ENCODE measurements at places on chromosomes 13 and 19.

DNA sequence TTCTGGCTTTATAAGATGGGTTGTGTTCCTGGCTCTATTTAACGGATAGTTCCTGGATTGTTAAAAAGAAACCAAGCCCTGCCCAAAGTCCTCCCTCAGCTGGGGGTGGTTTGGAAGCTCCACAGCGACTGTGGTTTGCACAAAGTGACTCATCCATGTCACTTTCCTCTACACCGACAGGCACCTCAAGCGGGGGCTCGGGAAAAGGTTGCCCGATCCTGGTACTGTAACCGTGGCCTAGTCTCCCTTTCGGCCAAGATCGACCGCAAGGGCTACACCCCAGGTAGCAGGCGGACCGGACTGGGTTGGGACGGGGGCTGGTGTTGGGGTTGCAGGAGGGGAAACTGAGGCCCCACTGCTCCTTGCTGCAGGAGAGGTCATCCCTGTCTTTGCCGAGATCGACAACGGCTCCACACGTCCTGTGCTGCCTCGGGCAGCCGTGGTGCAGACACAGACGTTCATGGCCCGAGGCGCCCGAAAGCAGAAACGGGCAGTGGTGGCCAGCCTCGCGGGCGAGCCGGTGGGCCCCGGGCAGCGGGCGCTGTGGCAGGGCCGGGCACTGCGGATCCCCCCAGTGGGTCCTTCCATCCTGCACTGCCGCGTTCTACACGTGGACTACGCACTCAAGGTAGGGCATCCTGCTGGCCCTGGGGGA is 1.6 kb downstream of the ARRDC2 start:
- no peak for DNase-seq

- no peak for DNase-seq
Observed at GRCh38 chr13:37039896-37040295, 19.6 kb downstream of the SUPT20H start.

- DNase-seq: no peak
Observed at GRCh38 chr19:1288833-1289685, 3.4 kb downstream of the EFNA2 start.

- DNase-seq: no peak
Observed at GRCh38 chr13:43335764-43336163, 312.4 kb downstream of the DNAJC15 start.

- DNase-seq: no peak
Observed at GRCh38 chr13:97261254-97262005, 39.3 kb downstream of the MBNL2 start.

GRCh38 chr13:80036845-80037504 is 304.0 kb downstream of the SPRY2 start:
- DNase-seq: no peak

GRCh38 chr13:114105521-114106225 is 26.8 kb downstream of the RASA3 start:
- no peak for DNase-seq

GRCh38 chr13:55682776-55683175 is 1457.9 kb upstream of the PRR20A start:
- DNase-seq: no peak

GRCh38 chr19:55178781-55179599 is 1.1 kb downstream of the SYT5 start:
- peak; percentile 85 for DNase-seq

GRCh38 chr19:55209693-55210472 is 582 bp upstream of the PTPRH start:
- DNase-seq: peak; percentile 43

GRCh38 chr13:50384724-50385123 is 369.5 kb downstream of the KCNRG start:
- DNase-seq: no peak

GRCh38 chr19:6564393-6564792 is 26.6 kb downstream of the CD70 start:
- no peak for DNase-seq

- DNase-seq: no peak
Observed at GRCh38 chr13:101965096-101965495, 436.8 kb downstream of the FGF14 start.

DNA sequence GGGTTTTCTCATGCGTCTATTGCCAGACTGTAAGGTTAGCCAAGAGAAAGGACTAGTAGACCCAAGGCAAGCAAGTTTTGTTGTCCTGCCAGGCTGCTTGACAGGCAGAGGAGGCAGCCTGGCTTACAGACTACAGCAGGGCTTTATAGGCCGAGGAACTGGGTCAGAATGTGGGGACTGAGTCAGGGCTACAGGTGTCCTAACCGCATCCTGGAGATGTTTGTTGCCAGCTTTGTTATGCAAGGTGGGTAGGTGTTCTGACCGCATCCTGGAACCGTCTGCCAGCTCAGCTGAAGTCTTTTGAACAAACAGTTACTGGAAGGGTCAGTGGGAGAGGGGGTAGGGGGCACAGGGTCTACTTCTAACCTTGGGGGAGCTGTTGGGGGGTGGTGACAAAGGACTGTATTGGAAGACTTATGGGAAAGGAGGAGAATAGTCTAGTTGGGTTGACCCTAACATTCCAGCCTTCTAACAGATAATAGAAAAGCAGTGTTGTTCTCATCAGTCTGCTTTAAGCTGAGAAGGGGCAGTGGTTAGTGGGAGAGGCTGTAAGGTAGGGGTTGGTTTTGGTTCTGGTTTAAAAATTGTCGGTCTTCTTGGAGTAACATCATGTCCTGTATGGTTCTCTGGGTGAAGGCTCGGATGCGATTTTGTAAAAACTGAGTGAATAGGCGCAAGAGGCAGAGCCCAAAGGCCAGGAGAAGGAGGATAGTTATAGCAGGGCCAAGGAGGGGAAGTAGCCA is 913.8 kb upstream of the SLITRK5 start:
- DNase-seq: no peak

DNA sequence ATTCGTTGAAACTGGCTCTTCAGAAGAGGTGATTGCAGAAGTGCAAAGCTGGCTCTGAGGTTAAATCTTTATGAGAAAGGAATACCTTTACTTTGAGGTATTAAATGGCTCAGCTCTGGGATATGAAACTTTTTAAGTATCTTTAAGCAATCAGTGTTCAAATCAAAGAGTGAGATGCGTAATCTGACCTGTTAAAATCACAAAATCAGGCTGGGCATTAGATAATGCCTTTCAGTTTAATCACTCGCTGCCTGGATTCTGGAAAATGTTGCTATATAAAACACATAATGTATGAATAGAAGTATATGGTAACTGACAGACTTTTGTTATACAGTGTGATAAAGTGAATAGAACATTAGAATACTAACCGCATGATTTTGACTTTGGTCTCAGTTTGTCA is 2.0 kb upstream of the DGKH start:
- DNase-seq: no peak

GRCh38 chr13:42638886-42639285 is 64.9 kb downstream of the TNFSF11 start:
- no peak for DNase-seq

GRCh38 chr19:41915776-41916414 is 12.4 kb downstream of the ERFL start:
- peak; percentile 34 for DNase-seq

GRCh38 chr13:31192306-31192705 is 7.5 kb upstream of the B3GLCT start:
- DNase-seq: no peak

GRCh38 chr13:113547238-113547971 is 37.1 kb upstream of the TFDP1 start:
- DNase-seq: no peak

GRCh38 chr19:639253-640160 is at the start of gene FGF22:
Gene FGF22 (plus strand): TSS chr19:639879. CDS start chr19:639926, 47 bp downstream.
- DNase-seq: peak; percentile 92

GRCh38 chr19:53942001-53942786 is 20.5 kb upstream of the CACNG8 start:
- peak; percentile 80 for DNase-seq

DNA sequence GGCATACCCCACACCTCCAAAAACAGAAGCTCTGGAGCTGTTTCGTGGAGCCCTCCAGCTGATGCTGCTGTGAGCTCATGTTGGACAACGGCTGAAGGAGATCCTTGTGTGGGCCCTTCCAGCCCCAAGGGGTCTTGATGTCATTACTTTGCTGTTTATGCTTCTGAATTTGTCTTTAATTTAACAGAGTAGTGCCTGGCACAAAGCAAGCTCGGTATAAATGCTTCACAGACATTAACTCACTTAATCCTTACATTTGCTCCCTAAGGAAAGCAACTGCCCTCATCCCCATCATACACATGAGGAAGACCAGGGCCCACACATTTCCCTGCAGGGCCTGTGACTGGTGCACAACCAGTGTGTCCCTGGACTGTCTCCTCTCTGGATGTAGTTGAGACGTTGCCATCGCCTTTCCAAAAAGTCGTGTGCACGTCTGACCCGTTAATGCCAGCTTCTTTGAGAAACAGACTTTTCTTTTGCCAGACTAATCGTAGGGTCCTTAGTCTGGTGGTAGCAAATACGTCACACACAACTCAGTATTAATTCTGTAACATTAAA is 7.6 kb downstream of the COL4A1 start:
- no peak for DNase-seq

GRCh38 chr13:41426047-41426446 is 31.3 kb upstream of the RGCC start:
- DNase-seq: no peak

- no peak for DNase-seq
Observed at GRCh38 chr19:3131168-3131567, 4.7 kb upstream of the GNA15 start.

DNA sequence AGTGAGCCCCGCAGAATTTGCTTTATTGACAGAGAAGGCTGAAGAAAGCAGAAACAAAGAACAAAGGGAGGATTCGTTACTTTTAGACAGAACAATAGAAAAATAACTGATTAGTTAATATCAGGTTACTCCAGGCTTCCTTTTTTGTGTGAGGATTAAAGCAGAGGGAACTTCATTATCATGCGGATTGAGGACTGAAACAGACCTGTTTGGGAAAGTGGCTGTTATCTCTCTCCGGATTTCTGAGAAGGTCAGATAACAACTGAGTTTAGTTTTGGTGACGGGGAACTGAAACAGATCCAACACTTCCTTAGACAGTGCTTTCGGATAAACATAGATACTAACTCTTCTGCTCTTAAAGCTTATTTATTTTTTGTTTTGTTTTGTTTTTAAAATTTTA is 246.4 kb upstream of the ZNF507 start:
- DNase-seq: no peak

- no peak for DNase-seq
Observed at GRCh38 chr19:29514525-29515232, 11.1 kb upstream of the VSTM2B start.

GRCh38 chr19:32895384-32895783 is 25.8 kb upstream of the SLC7A9 start:
- no peak for DNase-seq

- DNase-seq: no peak
Observed at GRCh38 chr19:40589591-40590429, 11.4 kb upstream of the LTBP4 start.

- DNase-seq: no peak
Observed at GRCh38 chr19:33161201-33161600, 29.3 kb downstream of the WDR88 start.

DNA sequence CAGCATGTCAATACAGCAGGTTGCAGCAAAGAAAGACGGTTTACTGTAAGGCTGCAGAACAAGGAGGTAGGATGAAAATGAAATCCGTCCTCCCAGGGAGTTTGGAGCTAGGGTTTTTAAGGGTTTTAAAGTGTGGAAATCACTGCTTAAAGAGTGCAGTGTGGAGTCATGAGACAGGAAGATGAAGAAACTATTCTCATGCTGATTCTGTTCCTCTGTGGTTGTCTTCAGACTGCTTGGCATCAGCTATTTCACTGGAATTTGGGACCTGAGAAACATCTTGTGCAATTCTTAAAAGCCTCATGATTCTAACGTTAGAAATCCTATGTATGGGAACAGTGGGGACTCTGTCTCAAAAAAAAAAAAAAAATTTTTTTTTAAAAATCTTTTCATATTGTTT is 11.4 kb downstream of the ZNF331 start:
- DNase-seq: no peak

DNA sequence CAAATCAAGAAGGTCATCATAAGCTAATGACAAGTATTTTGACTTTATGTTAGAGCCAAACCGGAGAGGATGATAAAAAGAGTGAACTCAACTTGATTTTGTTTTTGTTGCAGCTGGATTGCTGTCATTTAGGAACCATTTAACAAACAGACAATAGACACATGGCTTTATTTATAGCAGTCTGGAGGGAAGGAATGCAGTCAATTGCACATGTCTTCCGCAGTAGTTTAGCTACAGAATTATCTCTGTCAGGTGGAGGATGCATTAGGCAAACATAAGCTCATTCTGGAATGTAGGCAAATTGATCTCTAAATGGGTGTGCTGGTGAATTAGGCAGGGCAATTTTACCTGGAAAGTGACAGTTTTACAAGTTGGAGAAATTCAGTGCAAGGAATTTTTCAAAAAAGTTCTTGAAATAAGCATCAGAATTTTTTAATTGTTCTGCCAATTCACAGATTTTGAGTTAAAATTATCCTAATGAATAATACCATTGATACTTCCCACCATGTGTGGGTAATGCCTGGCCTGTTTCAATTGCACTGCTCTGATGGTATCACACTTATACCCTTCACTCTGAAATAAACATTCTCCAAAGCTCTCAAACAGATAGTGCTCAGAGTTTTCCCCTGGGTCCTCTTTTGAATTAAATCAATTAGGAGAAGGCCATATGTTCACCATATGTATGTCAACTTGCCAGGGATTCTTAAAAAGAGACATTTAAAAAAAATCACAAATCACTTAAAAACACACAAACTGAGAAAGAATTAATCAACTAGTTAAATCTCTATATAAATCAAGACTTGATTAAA is 318.3 kb downstream of the NDFIP2 start:
- no peak for DNase-seq

DNA sequence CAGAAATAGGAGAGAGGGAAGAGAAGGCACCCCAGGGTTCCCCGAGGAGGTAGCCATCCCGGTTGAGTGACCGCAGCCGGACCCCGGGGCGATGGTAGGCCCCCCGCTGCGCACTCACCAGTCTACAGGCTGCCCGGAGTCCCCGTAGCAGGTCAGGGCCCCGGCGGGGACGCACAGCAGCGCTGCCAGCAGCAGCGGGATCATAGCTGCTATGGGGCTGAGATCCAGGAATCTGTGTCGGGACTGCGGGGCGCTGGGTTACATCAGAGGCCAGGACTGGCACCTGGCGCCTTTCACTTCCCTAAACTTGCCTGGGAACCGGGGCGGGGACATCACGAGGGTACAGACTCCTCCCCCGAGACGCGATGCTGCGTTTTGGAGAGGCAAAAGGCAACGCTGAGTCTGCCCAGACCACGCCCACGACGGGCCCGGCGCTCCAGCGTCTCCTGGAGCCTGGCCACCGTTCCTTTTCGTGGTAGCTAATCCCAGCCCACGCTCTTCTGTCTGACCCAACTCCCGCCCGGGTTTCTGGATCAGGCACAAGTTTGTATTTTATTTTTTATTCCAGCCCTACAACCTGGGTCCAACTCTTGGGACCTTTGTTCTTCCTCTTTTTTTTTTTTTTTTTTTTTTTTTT is at the start of gene DNASE2:
TSS of gene DNASE2 (minus strand) at position 278 of the 637 bp plus-strand sequence. CDS start at position 204, 74 bp downstream.
- DNase-seq: peak; percentile 78

GRCh38 chr13:98802559-98802958 is 50.1 kb upstream of the SLC15A1 start:
- no peak for DNase-seq

DNA sequence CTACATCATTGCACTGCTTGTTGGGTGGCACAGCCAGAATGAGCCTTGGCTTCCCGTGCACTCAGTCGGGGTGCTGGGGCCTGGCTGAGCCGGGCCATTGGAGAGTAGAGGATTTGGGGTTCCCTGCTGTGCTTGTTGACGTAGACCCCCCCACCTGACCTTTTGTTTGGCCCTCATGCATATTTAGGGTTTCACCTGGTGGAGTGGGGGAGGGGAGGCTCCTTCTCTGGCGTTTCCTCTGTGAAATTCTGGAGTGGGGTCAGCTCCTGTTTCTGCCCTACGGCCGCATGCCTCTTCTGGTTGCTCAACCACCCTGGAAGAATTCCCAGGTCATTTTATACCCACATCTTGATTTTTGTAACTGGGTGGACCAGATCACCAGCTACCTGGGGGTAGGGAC is 82.8 kb downstream of the SIPA1L3 start:
- no peak for DNase-seq
